ENCODE measurements at places on chromosomes 2 and 18. TPM values are rescaled to one million over a fixed set of nuclear protein-coding genes. Genes with fewer than 3 reads are reported as not detected.

Gene MBP
- 18.6 TPM for total RNA-seq

Gene VWC2L
- total RNA-seq: not detected

Gene PFN4
- 1.9 TPM for total RNA-seq

Gene KCNF1
- total RNA-seq: not detected

Gene GAD1
- not detected for total RNA-seq

- no peak overlapping the region for H3K27ac ChIP-seq
- H3K27me3 ChIP-seq: peaks cover 19% of the 10 kb centered on the region
- no peaks in the 10 kb centered on the region for H3K36me3 ChIP-seq
Observed at GRCh38 chr18:51250006-51250405, 52.5 kb upstream of the MEX3C start.

GRCh38 chr2:124911560-124911959 is 886.5 kb downstream of the CNTNAP5 start:
- no peaks in the 10 kb centered on the region for H3K27me3 ChIP-seq
- no peak for DNase-seq
- no peak overlapping the region for H3K4me3 ChIP-seq
- H3K36me3 ChIP-seq: no peaks in the 10 kb centered on the region
- no peak overlapping the region for H3K27ac ChIP-seq

- peaks cover 16% of the 10 kb centered on the region for H3K27me3 ChIP-seq
- no peak overlapping the region for H3K4me3 ChIP-seq
- DNase-seq: no peak
Observed at GRCh38 chr2:208062113-208062512, 36.8 kb upstream of the PLEKHM3 start.

- no peak overlapping the region for H3K27ac ChIP-seq
- H3K4me3 ChIP-seq: no peak overlapping the region
- DNase-seq: no peak
- no peaks in the 10 kb centered on the region for H3K27me3 ChIP-seq
Observed at GRCh38 chr18:67980241-67980640, 463.7 kb upstream of the DSEL start.

GRCh38 chr2:5594249-5594695 is 97.9 kb upstream of the SOX11 start:
- DNase-seq: no peak
- no peak overlapping the region for H3K27ac ChIP-seq
- H3K36me3 ChIP-seq: no peaks in the 10 kb centered on the region
- peaks cover 7% of the 10 kb centered on the region for H3K27me3 ChIP-seq

DNA sequence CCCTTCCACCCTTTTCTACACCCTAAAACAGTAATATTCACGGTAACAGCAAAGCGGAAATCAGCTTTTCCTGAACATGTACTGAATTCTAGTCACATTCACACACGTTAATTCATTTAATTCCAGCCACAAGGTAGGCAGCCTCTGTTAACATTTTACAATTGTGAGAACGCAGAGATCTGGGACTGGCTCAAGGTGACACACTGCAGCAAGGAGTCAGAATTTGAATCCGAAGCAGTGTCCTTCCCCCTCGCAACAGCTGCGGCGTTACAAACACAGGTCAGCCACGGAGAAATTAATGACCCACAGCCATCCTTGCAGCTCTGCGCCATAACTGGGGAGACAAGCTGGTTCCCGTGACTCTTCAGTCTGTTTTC is 818 bp upstream of the SLC20A1 start:
- no peak for DNase-seq
- H3K27ac ChIP-seq: peak overlapping the region; percentile 88
- peaks cover 29% of the 10 kb centered on the region for H3K36me3 ChIP-seq
- H3K4me3 ChIP-seq: peak overlapping the region; percentile 82

DNA sequence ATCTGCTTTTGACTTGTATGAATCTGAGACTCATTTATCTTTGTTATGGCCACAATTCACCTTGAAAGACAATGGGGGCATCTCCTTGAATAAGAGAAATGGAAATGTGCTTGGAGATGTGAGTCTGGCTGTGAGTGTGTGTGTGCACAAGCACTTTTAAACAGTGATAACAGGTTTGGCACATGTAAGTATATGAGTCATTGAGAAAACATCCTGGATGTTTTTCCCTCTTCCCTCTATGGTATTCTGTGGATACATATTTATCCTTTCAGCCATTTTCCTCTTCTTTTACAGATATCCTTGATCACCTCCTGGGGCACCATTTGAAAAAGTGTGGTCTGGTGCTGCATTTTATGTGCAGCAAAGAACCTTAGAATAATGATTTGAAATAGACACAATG is 317.3 kb upstream of the THUMPD2 start:
- H3K4me3 ChIP-seq: no peak overlapping the region
- H3K36me3 ChIP-seq: peaks cover 2% of the 10 kb centered on the region
- H3K27me3 ChIP-seq: no peaks in the 10 kb centered on the region

GRCh38 chr2:167057446-167057845 is 169.2 kb downstream of the XIRP2 start:
- no peaks in the 10 kb centered on the region for H3K27me3 ChIP-seq
- peaks cover 12% of the 10 kb centered on the region for H3K4me1 ChIP-seq
- no peaks in the 10 kb centered on the region for H3K36me3 ChIP-seq

DNA sequence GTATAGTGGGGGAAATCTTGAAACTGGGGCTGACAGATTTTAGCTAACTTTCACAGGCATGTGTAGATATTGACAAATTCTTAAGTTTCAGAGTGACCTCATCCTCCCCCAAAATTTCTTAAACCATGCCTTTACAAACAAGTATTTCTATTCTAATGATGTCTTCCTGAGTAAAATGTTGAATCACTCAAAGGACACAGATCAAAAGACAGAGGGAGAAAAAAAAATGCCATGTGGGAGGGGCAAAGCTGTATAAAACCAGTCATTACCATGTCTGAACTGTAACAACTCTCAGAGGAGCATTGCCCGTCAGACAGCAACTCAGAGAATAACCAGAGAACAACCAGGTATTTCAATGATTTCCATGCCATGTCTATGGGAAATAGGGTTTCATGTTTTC is at the start of gene SERPINB2:
Gene SERPINB2 (plus strand): TSS at position 282 of the 400 bp plus-strand sequence. CDS start 3,740 bp downstream, outside the sequence.
- peaks cover 7% of the 10 kb centered on the region for H3K27me3 ChIP-seq
- H3K4me3 ChIP-seq: no peak within 1 kb of the TSS
- no peaks in the 10 kb centered on the region for H3K4me1 ChIP-seq
- DNase-seq: no peak
- H3K27ac ChIP-seq: no peak within 1 kb of the TSS

DNA sequence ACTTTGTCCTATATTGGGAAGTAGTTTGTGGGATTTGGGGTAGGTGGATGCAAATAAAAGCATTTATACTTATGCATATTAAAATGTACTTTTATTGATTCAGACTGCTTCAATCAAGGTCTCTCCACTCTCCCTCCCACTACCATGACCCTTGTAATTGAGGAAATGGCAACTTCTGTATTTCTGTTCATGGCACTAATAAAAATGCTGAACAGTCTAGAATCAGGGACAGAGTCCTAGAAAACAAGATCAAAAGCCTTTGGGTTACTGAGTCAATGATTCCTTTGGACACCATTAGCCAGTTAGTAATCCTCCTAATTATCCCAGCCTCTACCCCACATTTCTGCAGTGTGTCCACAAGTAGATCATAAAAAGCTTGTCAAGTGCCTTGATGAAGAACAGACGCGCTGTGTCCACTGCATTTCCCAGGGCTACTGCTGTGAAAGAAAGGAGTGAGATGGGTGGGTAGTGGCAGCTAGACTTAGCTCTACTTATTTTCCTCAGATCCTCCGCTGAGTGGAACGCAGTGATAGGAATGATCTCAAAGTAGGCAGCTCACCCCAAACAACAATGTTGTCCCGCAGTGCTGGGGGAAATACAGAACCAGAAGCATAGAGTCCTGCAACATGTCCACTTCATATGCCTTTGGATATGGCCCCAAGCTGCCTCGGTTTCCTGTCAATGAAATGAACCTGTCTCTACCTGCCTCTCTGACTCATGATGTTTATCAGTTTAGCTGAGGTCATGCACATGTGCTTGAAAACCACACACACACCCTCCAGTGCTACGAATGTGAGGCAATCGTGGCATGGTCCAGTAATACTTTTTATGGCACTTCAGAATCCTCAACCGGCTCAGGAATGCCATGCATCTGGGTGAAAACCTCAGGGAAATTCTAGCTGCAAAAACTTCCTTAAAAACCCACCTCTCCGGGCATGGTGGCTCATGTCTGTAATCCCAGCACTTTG is 115.5 kb downstream of the COL6A3 start:
- H3K27me3 ChIP-seq: no peaks in the 10 kb centered on the region
- no peak for DNase-seq
- peaks cover 3% of the 10 kb centered on the region for H3K36me3 ChIP-seq

- peaks cover 7% of the 10 kb centered on the region for H3K4me1 ChIP-seq
- peaks cover 8% of the 10 kb centered on the region for H3K36me3 ChIP-seq
- no peak overlapping the region for H3K4me3 ChIP-seq
- H3K27me3 ChIP-seq: no peaks in the 10 kb centered on the region
- no peak overlapping the region for H3K27ac ChIP-seq
- DNase-seq: no peak
Observed at GRCh38 chr18:58015065-58015780, 28.8 kb upstream of the NEDD4L start.

DNA sequence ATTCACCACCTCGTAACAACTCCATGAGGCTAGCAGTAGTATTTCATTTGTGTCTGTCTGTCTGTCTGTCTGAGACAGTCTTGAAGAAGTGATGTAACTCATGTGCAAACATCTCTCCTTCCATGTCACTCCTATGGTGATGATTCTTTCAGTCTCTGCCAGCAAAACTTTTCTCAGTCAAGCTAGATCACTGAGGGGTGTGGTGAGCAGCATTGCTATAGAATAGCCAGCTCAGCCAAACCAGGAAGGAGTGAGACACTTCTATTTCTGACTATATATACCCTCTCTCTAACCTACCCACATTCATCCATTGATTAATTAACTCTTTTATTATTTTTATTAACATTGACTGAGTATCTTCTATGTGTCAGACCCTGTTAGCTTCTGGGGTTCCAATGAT is 1095.1 kb upstream of the GYPC start:
- no peaks in the 10 kb centered on the region for H3K4me1 ChIP-seq
- no peak for DNase-seq
- no peaks in the 10 kb centered on the region for H3K36me3 ChIP-seq
- H3K27me3 ChIP-seq: no peaks in the 10 kb centered on the region
- H3K27ac ChIP-seq: no peak overlapping the region
- no peak overlapping the region for H3K4me3 ChIP-seq

DNA sequence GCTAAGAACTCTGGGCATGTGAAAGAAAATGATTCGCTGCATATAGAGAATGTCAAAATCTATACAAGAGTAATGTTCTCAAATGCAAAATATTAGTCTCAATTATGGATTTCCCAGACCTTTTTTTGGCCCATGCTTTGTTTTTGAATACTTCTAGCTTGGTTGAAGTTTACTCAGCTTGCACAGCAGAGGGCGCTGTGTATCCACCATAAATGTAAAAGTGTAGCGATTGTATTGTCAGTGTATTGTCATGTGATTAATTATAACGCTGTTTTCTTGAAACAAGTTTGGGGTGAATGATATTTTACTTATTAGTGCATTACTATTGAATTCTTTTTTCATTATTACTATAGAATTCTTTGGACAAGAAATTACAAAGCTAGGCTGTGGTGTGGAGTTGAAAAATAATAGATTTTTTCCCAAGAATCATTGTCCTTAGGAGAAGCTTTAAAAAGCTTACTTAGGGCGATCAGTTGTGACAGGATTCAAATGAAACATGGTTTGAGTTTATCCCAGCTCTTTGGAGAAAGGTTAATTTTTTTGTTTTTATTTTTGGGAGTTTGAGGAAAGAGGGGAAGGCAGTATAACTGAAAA is 98.3 kb downstream of the PIK3C3 start:
- DNase-seq: no peak
- H3K4me1 ChIP-seq: peaks cover 16% of the 10 kb centered on the region
- no peaks in the 10 kb centered on the region for H3K27me3 ChIP-seq
- peaks cover 25% of the 10 kb centered on the region for H3K36me3 ChIP-seq

Data from osteocyte (in vitro differentiated cells).